AG04449 (cell line): ENCODE measurements at places on chromosomes 1 and 21.

- DNase-seq: no peak
Measured at GRCh38 chr1:13687151-13687715, 12.8 kb upstream of the PRDM2 start.

DNA sequence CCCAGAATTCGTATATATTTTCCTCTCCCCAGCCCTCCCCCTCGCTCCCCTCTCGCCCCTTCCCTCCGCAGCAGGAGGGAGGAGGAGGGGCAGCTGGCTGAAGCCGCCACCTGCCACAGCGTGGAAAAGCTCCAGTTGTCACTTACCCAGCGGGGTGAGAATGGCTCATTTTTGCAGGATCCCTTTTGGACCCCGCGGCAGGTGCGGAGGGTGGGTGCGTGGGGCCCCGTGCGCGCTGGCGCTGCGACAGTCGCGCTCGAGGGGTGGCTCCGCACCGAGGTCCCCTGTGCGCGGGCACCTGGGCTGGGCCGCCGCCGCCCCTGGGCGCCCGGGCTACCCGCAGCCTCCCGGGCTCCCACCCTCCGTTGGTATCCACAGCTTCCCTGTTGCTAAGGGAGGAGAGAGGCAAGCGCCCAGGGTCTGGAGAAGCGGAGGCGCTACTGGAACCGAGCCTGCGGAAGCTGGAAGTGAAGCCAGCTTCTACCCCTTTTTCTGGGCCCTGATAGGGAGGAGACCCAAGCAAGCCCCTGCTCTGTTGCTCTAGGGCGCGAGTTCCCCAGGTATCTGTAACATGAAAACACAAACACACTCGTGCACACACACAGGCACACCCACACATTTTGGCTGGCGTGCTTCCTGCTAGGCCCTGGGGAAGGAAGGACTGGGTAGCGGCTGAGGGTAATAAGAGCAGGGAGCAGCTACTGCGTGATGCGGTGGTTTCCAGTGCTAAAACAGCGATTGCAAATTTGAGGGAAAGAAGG, at the start of gene ERICH3:
ERICH3 (minus strand) TSS at position 442 of the 761 bp plus-strand sequence; CDS start at position 169, 273 bp downstream.
- no peak for DNase-seq

DNA sequence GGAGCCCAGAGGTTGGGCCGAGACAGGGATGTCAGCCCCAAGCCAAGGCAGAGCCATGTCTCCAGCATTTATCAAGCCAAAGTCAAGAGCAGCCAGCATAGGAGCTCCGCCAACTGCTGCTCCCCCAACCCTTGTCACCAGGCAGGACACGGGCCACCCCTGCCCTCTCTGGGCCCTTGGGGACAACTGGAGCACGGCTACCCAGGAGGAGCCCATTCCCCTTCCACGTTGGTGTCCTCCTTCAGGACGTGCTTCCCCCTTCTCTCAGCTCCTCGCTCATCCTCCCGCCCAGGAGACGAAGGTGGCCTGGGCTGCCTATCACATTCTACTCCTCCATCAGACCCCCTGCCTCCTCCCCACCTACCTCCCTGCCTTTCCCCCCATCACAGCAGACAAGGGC, 19.9 kb upstream of the PEF1 start:
- no peak for DNase-seq

GRCh38 chr1:156616463-156616862, 2.8 kb upstream of the HAPLN2 start:
- no peak for DNase-seq

- DNase-seq: no peak
Measured at GRCh38 chr21:43687566-43688399, 28.4 kb downstream of the RRP1B start.

GRCh38 chr1:20115479-20115878, 3.9 kb downstream of the PLA2G2D start:
- DNase-seq: no peak

DNA sequence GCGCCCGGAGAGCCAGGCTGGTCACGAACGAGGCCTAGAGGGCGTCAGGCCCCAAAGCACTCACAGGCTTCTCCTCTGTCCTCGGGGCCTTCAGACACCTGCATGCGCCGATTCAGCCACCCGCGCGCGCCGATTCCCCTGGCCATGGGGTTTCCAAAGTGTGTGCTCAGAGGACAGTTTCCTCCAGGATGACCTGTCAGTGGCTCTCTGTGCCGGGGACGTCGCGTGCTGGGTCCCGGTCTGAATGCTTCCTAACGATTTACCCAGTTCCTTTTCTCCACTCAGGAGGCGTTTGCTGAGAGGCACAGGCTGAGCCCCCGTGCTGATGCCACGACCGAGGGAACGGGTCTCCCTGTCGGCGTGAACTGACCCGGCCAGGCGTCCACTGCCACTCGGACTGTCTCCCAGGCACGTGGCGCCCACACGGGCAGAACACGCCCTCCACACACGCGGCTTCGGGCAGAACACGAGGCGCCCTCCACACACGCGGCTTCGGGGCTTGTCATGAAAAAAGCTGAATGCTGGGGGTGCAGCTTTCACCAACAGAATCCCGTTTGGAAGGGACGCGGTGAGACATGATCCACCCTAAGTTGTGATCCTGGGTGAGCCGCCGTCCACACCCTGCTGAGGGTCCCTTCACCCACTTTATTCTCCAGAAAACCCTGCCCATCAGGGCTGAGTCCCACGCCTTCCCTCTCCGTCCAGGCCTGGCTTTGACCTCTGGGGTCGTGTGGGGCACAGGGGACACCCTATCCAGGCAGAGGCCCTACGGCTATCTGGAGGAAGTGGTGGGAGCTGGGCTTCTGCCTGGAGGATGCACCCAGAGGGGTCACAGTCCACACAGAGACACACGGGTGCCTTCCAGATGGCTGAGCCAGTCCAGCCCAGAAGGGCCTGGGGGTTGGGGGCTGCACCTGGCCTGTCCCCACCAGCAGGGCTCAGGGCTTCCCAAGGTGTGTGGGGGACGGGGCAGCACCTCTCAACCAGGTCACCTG, 56.1 kb downstream of the COL6A1 start:
- DNase-seq: no peak

GRCh38 chr1:89355056-89355455, 8.8 kb upstream of the GBP6 start:
- DNase-seq: no peak

GRCh38 chr1:24938276-24938675, 8.2 kb upstream of the RUNX3 start:
- no peak for DNase-seq

DNA sequence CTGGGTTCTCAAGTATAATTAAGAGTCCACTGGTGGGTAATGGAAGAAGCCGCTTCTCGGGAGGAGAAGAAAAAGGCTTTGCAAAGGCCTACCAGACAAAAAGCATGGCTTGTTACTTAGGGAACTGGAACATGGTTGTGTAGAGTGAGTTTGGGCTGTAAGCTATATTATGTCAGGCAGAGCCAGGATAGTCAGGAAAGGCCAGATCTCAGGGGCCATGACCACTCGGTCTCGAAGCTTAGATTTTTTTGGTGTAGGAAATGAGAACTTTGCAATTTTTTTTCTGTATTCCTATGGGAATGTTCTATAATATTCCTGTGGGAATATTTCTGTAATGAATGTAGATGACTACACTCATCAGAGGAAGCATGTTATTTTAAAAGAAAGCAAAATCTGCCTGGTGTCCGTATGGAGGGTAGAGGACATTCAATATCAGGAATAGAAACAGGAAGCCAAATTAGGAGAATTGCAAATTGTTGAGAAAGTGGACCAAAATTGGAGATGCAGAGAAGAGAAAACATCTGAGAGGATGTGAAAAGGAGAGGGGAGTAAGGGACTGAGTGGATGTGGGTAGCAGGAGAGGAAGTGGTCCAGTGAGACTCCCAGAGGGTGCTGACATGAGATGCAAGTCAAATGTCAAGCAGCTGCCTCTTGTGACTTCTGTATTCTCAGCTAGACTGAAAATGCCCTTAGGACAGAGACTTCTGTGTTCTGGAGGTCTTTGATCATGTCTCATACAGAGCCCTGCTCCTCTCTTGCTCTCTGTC, 45.2 kb upstream of the HAO2 start:
- no peak for DNase-seq

DNA sequence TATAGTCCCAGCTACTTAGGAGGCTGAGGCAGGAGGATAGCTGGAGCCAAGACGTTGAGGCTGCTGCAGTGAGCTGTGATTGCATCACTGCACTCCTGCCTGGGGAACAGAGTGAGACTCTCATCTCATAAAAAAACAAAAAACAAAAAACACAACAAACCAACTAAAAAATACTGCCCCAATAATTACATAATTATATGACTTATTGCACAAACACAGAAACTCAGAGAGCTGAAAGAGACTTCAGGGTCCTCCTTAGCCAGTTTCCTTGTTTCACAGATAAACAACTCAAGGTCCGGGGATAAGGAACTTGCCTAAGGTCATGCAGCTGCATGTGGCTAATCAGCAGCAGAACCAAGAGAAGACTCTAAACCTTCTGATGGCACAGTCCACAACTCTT, 11.9 kb downstream of the EXTL2 start:
- no peak for DNase-seq

DNA sequence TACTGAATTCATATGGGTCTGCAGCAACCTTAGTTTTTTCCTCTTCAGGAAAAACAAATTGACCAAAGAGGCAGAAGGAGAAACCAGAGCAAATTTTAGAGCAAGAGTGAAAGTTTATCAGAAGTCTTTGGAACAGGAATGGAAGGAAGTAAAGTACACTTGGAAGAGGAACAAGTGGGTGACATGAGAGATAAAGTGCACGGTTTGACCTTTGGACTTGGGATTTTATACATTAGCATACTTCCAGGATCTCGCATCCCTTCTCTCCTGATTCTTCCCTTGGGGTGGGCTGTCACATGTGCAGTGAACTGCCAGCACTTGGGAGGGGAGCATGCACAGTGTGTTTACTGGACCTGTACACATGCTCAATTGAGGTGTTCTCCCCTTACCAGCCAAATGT, 754.8 kb upstream of the ADAMTS5 start:
- no peak for DNase-seq

DNA sequence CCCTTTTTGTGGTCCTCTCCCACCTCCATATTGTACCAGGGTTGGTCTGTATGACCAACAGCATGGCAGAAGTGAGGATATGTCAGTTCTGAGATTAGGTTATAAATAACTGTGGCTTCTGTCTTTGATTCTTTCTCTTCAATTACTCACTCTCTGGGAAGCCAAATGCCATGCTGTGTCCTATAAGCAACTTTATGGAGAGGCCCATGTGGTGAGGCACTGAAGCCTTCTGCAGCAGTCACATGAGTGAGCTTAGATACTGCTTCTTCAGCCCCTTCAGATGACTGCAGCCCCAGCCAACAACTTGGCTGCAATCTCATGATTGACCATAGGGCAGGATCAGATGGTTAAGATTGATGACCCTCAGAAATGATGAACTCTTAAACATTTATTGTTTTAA, 34.0 kb upstream of the SAMD13 start:
- no peak for DNase-seq

GRCh38 chr1:176880955-176881595, 283.4 kb downstream of the ASTN1 start:
- DNase-seq: no peak

DNA sequence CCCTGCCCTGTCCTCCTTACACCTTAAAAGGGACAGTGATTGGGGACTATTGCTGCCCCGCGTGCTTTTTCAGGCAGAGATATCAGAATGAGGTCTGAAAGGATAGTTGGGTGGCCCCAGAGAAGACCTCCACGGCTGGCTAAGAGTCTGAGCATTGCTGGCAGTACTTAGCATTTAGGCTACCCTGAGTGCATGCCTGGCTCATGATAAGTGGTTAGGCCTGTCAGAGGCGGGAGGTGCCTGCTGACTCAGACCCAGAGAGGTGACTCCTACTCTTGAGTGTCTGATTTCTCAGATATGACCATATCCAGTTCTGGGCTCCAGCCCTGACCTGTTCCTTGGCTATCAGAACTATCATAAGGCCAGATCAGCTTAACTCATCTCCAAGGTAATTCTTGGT, 213.7 kb downstream of the PBX1 start:
- DNase-seq: peak; percentile 73

DNA sequence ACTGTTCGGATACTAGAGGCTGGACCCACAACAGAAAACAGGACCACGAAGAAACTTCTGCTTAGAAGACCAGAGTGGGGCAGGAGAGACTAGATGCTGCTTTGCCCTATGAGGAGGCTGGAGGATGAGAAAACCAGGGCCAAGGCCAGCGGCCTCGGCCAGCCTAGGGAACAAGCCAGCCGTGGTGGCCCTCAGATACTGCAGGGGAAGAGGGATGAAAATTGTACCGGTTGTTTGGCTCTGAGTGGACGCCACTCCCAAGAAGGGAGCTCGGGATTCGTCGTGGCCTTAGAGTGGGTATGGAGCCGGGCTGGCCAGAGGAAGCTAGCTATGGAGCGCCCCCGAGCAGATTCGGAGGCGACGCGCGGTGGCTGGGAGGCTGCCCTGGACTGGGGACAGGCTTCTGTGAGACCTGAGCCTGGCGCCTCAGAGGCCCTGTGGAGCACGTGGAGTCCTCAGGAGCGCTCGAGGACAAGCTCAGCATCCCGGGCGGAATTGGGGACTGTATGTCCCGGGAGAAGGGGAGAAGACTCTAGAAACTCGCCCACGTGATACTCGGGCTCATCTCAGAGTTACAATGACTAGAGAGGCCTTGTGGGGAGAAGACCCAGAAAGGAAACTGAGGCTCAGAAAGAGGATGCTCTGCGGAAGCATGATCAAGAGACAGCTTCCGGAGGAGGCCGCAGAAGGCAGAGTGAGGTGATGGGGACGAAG, 2.8 kb downstream of the PRRX1 start:
- DNase-seq: no peak

DNA sequence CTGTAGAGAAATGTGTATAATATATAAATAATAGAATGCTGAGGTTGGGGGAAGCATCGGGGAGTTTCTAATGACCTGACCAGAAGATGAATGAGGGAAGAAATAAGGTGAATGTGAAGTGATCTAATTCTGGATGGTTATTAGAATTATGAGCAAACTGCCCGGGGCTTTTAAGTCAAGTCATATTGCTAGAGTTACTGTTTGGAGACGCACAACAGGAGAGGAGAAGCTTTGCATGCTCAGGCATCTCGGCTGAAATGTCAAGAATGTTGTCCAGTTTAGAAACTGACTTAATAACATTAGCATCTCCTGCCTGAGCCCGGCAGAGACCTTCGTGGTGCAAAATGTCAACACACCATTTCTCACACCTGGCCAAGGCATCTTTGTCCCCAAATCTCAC, 119.1 kb downstream of the RRAGC start:
- peak; percentile 28 for DNase-seq

DNA sequence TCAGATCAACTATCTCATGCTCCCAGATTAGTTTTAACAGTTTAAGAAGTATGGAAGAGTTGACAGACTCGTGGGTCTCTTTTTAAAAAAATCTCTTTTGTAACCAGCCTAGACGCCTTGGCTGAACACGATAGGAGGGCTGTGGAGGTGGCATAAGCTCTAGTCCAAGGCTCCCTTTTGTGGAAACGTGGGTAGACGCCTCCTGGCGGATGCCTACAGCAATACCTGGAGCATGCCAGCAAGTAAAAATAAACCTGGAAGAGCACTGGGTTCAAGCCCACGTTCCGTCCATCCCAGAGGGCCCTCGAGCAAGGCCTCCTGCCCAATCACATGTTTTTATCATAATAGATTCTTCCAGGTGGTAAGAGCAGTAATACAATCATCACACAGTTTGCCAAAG, 87.9 kb downstream of the RGS7 start:
- no peak for DNase-seq

- DNase-seq: no peak
Measured at GRCh38 chr1:212641956-212642355, 33.4 kb downstream of the ATF3 start.
